ENCODE measurements at places on chromosomes 13 and 19. TPM values are rescaled to one million over a fixed set of nuclear protein-coding genes. Genes with fewer than 3 reads are reported as not detected.
A peak's percentile ranks its signal among the peaks of the same experiment; 100 is the strongest.

DNA sequence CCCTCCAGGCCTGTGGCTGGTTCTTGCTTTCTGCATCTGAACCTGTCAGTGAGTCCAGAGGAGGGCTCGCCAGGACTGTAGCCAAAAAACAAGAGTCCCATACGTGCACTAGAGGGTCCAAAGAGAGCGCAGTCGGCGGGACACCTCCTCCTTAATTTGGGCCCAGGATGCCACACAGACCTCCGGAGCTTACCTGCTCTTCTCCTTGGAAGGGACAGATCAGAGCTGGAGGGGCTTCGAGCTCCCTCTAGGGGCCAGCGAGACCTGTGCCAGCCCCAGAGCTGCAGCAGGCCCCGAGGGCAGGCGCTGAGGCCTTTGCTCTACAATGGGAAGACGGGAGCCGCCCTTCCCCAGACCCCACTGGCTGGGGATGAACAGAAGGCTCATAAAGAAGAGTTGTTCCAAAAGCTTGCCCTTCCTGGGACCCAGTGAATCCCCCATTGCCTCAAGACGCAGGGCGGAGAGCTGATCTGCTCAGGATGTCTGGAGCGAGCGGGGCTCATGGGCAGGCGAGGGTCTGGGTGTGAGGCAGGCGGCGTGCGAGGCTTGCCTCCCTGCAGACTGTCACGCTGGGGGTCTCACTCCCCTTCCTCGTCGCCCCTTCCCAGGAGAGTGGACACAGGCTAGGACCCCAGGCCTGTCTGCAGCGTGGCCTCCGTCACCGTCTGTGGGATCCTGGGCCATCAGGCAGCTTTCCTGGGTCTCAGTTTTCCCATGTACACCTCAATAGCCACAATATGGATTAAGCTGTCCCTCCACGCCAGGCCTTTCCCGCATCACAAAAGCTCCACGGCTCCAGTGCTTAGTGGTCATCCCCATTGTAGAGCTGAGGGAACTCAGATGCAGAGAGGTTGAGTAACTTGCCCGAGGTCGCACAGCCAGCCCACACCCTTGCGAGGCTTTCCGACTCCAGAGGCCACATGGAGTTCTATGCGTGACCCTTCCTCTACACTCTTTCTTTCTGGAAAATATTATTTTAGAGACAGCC lies 46.9 kb upstream of the VSTM2B start:
- no peaks in the 10 kb centered on the region for H3K27me3 ChIP-seq
- no peaks in the 10 kb centered on the region for H3K4me1 ChIP-seq
- H3K27ac ChIP-seq, result no peak overlapping the region
- DNase-seq, result no peak

Gene SRRM5
- total RNA-seq, result 0.24 TPM

DNA sequence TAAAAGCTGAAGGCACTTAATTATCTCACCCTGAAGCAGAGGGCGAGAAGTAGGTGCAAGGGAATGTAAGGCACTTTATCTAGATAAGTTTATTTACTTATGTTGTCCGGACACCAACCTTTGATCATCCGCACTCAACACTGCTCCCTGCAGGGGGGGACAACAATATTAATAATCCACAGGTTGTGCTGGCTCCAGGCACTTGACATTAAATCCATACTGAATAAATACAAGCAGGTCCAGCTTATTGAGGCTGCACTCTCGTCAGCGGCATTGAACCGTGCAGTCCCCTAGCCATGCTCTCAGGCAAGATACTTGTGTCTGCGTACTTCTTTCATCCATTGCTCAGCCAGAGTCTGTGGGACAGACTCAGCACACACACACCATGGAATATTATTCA lies 374.5 kb upstream of the NBEA start:
- DNase-seq, result no peak
- no peaks in the 10 kb centered on the region for H3K36me3 ChIP-seq
- no peak overlapping the region for H3K27ac ChIP-seq
- H3K4me3 ChIP-seq, result no peak overlapping the region

- DNase-seq, result no peak
- H3K4me1 ChIP-seq, result no peaks in the 10 kb centered on the region
- H3K27ac ChIP-seq, result no peak overlapping the region
- H3K36me3 ChIP-seq, result no peaks in the 10 kb centered on the region
- H3K4me3 ChIP-seq, result no peak overlapping the region
These were observed 33.0 kb downstream of the MBD3L2B start for GRCh38 chr19:6988257-6988656.

- DNase-seq, result peak; percentile 51
- H3K27ac ChIP-seq, result no peak overlapping the region
- H3K27me3 ChIP-seq, result peaks cover 7% of the 10 kb centered on the region
- no peak overlapping the region for H3K4me3 ChIP-seq
These were observed 157.3 kb downstream of the DNAJC3 start for GRCh38 chr13:95834134-95834765.

DNA sequence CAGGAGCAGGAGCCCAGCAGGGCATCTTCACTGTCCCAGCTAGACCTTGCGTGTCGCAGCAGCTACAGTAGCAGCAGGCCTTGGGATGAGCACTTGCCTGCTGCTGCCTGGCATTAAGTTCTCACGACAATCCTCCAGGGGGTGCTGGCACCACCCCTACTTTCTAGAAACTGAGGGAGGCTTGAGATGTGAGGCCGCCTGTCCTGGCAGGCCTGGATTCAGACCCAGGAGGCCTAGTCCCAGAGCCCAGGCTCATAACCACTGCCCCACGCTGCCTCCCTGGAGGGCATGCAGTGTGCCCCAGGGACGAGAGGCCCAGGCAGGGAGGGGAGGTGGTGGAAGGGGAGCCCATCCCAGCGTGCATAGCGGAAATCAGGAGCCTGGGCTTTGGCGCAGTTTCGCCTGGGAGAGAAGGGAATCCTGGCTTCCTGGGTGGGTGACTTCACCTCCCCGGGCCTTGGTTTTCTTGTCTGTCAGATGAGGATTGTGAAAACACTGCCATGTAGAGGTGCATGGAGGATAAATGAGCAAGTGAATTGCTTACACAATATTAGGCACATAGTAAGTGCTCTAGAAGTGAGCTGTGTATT lies 26.1 kb downstream of the PPP5C start:
- peaks cover 15% of the 10 kb centered on the region for H3K36me3 ChIP-seq
- H3K4me1 ChIP-seq, result peaks cover 17% of the 10 kb centered on the region
- DNase-seq, result no peak
- H3K4me3 ChIP-seq, result no peak overlapping the region

Gene ICAM5
- 2.0 TPM for total RNA-seq

- no peak overlapping the region for H3K27ac ChIP-seq
- peaks cover 14% of the 10 kb centered on the region for H3K4me1 ChIP-seq
- H3K4me3 ChIP-seq, result no peak overlapping the region
- no peak for DNase-seq
- H3K27me3 ChIP-seq, result no peaks in the 10 kb centered on the region
These were observed 57.4 kb upstream of the RCBTB2 start for GRCh38 chr13:48590141-48590901.

GRCh38 chr19:49297403-49297802 lies 27.6 kb downstream of the SLC6A16 start:
- no peak for DNase-seq
- no peaks in the 10 kb centered on the region for H3K36me3 ChIP-seq
- H3K27ac ChIP-seq, result no peak overlapping the region
- H3K4me1 ChIP-seq, result no peaks in the 10 kb centered on the region
- no peak overlapping the region for H3K4me3 ChIP-seq

Gene IFT88
- total RNA-seq, result 4.2 TPM

Gene PSG2
- not detected for total RNA-seq

GRCh38 chr13:101116826-101117225 lies 299.5 kb downstream of the NALCN start:
- H3K27me3 ChIP-seq, result peaks cover 5% of the 10 kb centered on the region
- H3K4me3 ChIP-seq, result no peak overlapping the region
- H3K27ac ChIP-seq, result no peak overlapping the region
- H3K36me3 ChIP-seq, result no peaks in the 10 kb centered on the region

Gene SBK2
- total RNA-seq, result not detected

Gene PABPC3
- 0.97 TPM for total RNA-seq

Gene ZNF799
- 3.6 TPM for total RNA-seq

- H3K36me3 ChIP-seq, result no peaks in the 10 kb centered on the region
- no peaks in the 10 kb centered on the region for H3K27me3 ChIP-seq
- no peak overlapping the region for H3K27ac ChIP-seq
These were observed 408.3 kb downstream of the KLF5 start for GRCh38 chr13:73467125-73467524.

DNA sequence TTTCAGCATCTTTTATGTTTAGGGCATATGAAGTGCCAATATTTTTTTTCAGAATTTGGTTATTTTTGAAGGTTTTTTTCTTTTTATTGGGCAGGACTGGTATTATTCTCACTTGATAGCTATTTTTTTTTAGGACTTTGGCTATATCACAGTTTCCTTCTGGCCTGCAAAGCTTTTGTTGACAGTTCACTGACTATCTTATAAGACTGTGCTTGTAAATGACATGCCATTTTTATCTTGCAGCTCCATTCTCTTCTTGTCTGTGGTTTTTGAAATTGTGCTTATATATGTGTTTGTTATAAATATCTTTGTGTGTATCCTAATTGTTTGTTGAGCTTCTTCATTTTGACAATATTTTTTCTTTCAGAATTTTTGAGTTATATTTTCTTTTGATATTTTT lies 26.4 kb upstream of the ZNF431 start:
- H3K27ac ChIP-seq, result no peak overlapping the region
- H3K4me1 ChIP-seq, result no peaks in the 10 kb centered on the region
- DNase-seq, result no peak
- peaks cover 6% of the 10 kb centered on the region for H3K36me3 ChIP-seq
- no peak overlapping the region for H3K4me3 ChIP-seq

Gene PAN3
- total RNA-seq, result 33.3 TPM

Gene METTL21C
- total RNA-seq, result not detected

Gene RXFP2
- total RNA-seq, result not detected

Gene ZNF497
- total RNA-seq, result 1.7 TPM

Gene TMEM161A
- 30.6 TPM for total RNA-seq

DNA sequence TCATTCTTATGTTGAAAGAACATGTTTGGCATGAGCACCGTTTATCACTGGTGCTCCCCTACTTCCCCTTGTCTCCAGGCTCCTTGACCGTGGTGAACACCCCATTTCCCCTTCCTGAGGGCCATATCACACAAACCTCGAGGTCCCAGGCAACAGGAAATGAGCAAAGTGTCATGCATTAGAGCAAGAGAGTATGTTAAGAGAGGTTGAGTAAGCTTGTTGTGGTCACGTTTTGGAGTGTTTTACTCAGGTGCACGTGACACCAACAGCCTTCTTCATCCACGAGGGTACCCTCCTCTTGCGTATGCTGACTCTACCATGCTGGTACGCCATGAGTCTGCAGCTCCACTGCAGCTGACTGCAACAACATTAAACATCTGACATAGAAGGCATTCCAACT lies 482.2 kb upstream of the NBEA start:
- no peak overlapping the region for H3K27ac ChIP-seq
- no peaks in the 10 kb centered on the region for H3K27me3 ChIP-seq
- H3K4me1 ChIP-seq, result no peaks in the 10 kb centered on the region
- H3K4me3 ChIP-seq, result no peak overlapping the region
- no peak for DNase-seq

Gene RPS28
- total RNA-seq, result 2,153 TPM

Gene FUT1
- total RNA-seq, result 0.09 TPM

Gene COMMD6
- total RNA-seq, result 107 TPM

Gene LHFPL6
- total RNA-seq, result 5.9 TPM

GRCh38 chr19:367561-367960 lies 23.0 kb upstream of the MIER2 start:
- H3K27ac ChIP-seq, result no peak overlapping the region
- no peaks in the 10 kb centered on the region for H3K4me1 ChIP-seq
- H3K4me3 ChIP-seq, result no peak overlapping the region
- peaks cover 3% of the 10 kb centered on the region for H3K27me3 ChIP-seq
- no peak for DNase-seq
- no peaks in the 10 kb centered on the region for H3K36me3 ChIP-seq

- H3K36me3 ChIP-seq, result no peaks in the 10 kb centered on the region
- H3K4me3 ChIP-seq, result no peak overlapping the region
- DNase-seq, result no peak
These were observed 42.6 kb upstream of the MYO16 start for GRCh38 chr13:108586826-108587225.

DNA sequence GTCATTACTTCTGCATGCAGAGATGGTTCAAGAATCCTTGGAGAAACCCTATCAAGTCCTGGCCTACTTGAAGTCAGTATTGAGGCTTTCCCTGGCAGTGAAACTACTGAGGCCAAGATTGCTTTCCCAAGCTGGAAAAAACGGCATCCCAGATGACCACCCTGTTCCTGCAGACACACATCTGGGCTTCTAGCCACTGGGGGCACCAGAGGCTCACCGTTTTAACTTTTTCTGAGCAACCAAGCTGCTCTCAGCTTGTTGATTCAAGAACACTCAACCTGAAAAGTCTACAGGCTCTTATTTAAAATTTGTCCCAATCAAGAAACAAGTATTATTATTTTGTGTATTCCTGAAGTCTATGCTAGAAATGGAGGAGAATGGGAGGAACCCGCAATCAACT lies 66.6 kb downstream of the SPRYD7 start:
- H3K4me1 ChIP-seq, result no peaks in the 10 kb centered on the region
- H3K27me3 ChIP-seq, result no peaks in the 10 kb centered on the region
- no peak overlapping the region for H3K27ac ChIP-seq
- no peak for DNase-seq
- no peaks in the 10 kb centered on the region for H3K36me3 ChIP-seq

DNA sequence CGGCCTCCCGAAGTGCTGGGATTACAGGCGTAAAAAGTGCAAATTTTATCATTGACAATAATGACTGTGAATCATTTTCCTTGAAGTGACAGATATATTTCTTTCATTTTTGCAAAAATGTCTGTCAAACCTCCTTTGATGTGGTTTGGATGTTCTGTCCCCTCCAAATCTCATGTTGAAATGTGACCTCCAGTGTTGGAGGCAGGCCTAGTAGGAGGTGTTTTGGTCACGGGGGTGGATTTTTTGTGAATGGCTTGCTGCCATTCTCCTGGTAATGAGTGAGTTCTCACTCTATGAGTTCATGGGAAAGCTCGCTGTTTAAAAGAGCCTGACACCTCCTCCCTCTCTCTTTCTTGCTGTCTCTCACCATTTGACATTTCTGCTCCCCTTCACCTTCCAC lies 5.5 kb upstream of the SLC1A6 start:
- no peak overlapping the region for H3K4me3 ChIP-seq
- no peak for DNase-seq
- H3K36me3 ChIP-seq, result no peaks in the 10 kb centered on the region
- peaks cover 15% of the 10 kb centered on the region for H3K27me3 ChIP-seq

GRCh38 chr19:5354403-5354802 lies 13.8 kb upstream of the PTPRS start:
- peaks cover 9% of the 10 kb centered on the region for H3K27me3 ChIP-seq
- no peaks in the 10 kb centered on the region for H3K4me1 ChIP-seq
- H3K36me3 ChIP-seq, result no peaks in the 10 kb centered on the region
- no peak overlapping the region for H3K4me3 ChIP-seq

Gene TPTE2
- not detected for total RNA-seq

DNA sequence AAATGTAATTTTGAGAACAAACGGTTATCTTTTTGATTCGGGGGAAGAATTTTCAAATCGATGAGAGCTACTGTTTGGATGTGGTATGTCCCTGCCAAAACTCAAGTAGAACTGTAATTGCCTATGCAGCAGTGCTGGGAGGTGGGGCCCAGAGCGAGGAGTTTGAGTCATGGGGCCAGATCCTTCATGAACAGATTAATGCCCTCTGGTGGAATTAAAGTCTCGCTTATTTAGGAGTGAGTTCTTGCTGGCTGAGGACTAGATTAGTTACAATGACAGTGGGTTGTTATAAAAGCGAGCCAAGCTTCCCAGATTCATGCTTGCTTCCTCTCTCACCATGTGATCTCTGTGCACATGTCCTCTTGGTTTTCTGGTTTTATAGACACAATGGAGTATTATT lies 11.8 kb upstream of the PRR20A start:
- no peaks in the 10 kb centered on the region for H3K4me1 ChIP-seq
- H3K36me3 ChIP-seq, result no peaks in the 10 kb centered on the region

Gene TMEM59L
- total RNA-seq, result not detected
